Aorta (tissue), 5 donors: ENCODE measurements at places on chromosomes 3 and 15. TPM values are rescaled to one million over a fixed set of nuclear protein-coding genes. Genes with fewer than 3 reads are reported as not detected.

GRCh38 chr3:140160553-140160952, 225.6 kb downstream of the CLSTN2 start:
- no peak overlapping the region for H3K27ac ChIP-seq
- no peak overlapping the region for H3K4me3 ChIP-seq
- H3K27me3 ChIP-seq, result no peaks in the 10 kb centered on the region
- no peak for DNase-seq

PTH1R gene
- 6.6 TPM for total RNA-seq

GRCh38 chr3:15440891-15441290, 13.5 kb downstream of the EAF1 start:
- no peaks in the 10 kb centered on the region for H3K27me3 ChIP-seq
- H3K27ac ChIP-seq, result peak overlapping the region; percentile 72
- H3K4me3 ChIP-seq, result no peak overlapping the region
- no peak for DNase-seq

MYLK gene
- 484 TPM for total RNA-seq

DNA sequence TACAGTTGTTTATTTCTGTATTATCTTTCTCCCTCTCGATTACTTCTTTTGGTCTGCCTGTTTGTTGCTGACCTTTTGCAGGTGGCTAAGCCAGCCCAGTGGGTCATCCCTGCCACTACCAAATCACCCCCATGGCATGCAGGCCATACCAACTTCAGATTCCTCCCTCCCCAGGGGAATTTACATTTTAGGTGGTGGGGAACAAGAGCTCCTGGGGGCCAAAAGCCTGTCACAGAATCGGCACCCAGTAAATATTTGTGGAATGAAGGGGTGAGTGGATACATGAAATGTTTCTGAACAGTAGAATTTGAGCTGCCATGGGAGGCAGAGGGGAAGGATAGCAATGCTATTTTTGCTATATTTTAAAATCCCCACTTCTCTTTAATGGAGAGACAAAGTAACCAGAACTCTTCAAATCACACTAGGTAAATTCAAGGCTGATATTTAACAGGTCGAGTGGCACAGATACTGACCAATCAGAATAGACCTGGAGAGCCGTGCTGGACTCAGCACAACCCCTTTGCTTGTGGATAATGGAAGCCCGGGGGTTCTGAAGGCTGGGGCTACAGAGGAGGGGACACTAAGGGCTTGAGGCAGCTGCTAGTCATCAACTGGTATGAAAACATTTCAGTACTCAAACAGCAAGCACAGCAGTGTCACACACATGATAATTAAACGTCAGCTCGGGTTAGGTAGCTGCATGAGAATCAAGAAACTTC, 54.3 kb upstream of the SMAD3 start:
- H3K4me1 ChIP-seq, result no peaks in the 10 kb centered on the region
- H3K36me3 ChIP-seq, result no peaks in the 10 kb centered on the region
- H3K27ac ChIP-seq, result no peak overlapping the region
- H3K27me3 ChIP-seq, result no peaks in the 10 kb centered on the region
- DNase-seq, result no peak

- no peaks in the 10 kb centered on the region for H3K27me3 ChIP-seq
- no peak for DNase-seq
- no peak overlapping the region for H3K4me3 ChIP-seq
- no peaks in the 10 kb centered on the region for H3K36me3 ChIP-seq
- no peaks in the 10 kb centered on the region for H3K4me1 ChIP-seq
- no peak overlapping the region for H3K27ac ChIP-seq
These were observed 112.2 kb upstream of the FAN1 start for GRCh38 chr15:30791239-30792175.

DNA sequence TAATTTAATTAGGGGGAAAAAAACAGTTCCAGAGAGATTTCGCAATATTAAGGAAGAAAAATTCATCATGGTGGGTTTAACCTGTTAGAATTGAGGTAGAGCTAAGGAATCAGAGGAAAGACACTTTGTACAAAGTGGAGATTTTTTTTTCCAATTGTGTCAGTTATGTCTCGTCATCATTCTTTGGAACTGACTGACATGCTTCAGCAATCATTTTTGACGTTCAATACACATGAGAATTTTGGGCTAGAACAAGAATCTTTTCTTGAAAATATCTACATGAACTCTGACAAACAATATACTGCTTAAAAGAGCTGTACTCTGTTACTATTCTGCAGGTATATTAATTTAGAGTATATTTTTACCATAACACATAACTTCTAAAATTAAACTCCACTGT, 878.6 kb downstream of the CADM2 start:
- H3K4me3 ChIP-seq, result no peak overlapping the region
- no peaks in the 10 kb centered on the region for H3K36me3 ChIP-seq
- H3K4me1 ChIP-seq, result no peaks in the 10 kb centered on the region
- no peak overlapping the region for H3K27ac ChIP-seq

GRCh38 chr3:24156466-24156865, 211.4 kb downstream of the NR1D2 start:
- H3K36me3 ChIP-seq, result no peaks in the 10 kb centered on the region
- H3K4me1 ChIP-seq, result peaks cover 8% of the 10 kb centered on the region

- no peaks in the 10 kb centered on the region for H3K4me1 ChIP-seq
- peak; percentile 73 for DNase-seq
- no peak overlapping the region for H3K27ac ChIP-seq
- H3K27me3 ChIP-seq, result no peaks in the 10 kb centered on the region
- H3K4me3 ChIP-seq, result no peak overlapping the region
- no peaks in the 10 kb centered on the region for H3K36me3 ChIP-seq
These were observed 134.7 kb downstream of the TPRA1 start for GRCh38 chr3:127455541-127456450.

DNA sequence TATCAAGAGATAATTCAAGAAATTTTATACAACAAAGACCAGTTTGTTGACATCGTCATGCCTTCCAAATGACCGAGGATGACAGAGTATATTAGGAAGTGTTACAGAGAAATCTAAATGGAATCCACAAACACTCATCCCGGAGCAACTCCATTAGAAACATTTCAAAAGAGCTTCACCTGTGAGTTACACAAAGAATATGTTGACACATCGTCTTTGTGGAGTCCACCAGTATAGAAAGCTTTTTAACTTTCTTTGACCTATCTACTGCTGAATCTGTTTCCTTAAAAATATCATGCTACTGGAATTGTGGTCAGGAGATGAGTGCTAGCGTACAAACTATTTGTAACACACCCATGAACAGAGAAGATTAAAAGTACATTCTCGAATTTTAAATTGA, 130.4 kb downstream of the SUCLG2 start:
- H3K4me1 ChIP-seq, result peaks cover 2% of the 10 kb centered on the region
- no peak overlapping the region for H3K27ac ChIP-seq
- no peaks in the 10 kb centered on the region for H3K27me3 ChIP-seq
- no peak overlapping the region for H3K4me3 ChIP-seq

PEX5L gene
- total RNA-seq, result 0.24 TPM

DNA sequence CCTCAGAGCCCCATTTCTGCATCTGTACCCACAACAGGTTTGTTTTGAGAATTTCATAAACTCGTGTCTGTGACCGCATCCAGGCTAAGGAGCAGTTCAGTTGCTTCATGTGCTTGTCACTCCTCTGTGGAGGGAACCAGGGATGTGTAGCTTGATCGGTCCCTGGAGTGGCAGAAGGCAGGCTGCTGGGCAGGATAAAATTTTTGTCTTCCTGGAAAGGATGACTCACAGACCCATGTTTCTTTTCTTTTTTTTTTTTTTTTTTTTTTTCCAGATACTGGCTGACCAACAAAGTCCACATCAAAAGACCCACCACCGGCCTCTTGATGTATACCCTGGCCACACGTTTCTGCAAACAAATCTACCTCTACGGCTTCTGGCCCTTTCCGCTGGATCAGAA, 70.1 kb downstream of the ST8SIA2 start:
- no peak overlapping the region for H3K27ac ChIP-seq
- no peaks in the 10 kb centered on the region for H3K27me3 ChIP-seq
- no peak for DNase-seq
- no peaks in the 10 kb centered on the region for H3K4me1 ChIP-seq

CASR gene
- not detected for total RNA-seq

DNA sequence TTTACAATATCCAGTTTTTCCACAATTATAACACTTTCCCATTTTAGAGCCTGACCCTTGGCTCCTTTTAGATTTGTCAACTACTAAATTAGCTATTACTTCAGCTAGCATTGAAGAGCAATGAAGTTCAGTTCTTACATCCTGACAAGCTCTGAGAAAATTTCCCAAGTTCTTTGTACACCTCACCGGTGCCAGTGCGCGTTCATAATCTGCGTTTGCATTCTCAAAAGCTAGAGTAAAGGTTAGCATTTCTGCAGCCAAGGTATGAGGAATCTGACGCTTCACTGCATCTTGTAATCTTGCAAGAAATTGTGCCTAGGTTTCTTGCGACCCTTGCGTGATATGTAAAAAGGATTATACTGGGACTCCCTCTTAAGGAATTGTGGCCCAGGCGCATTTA, 25.2 kb upstream of the XCR1 start:
- H3K27me3 ChIP-seq, result no peaks in the 10 kb centered on the region
- no peak overlapping the region for H3K27ac ChIP-seq
- no peaks in the 10 kb centered on the region for H3K36me3 ChIP-seq
- peaks cover 2% of the 10 kb centered on the region for H3K4me1 ChIP-seq
- no peak overlapping the region for H3K4me3 ChIP-seq

DNA sequence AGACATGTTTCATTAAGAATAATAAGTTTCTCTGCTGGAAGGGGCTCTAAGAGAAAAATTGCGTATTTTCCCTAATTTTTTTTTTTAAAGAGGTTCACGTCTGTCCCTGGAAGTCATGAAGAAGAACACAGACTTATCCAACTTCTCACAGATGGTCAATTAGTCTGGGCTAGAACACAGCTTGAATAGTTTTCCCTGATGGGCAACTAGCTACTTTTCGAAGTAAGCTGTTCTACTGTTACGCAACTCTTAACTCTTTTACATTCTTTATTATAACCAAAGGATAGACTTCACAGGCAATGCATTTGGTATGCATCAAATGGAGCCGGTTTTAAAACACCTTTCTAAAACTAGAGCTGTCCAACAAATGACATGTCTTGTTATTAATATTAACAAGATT, 144.2 kb upstream of the TNIK start:
- no peaks in the 10 kb centered on the region for H3K4me1 ChIP-seq
- no peak for DNase-seq
- H3K27ac ChIP-seq, result no peak overlapping the region
- H3K36me3 ChIP-seq, result peaks cover 3% of the 10 kb centered on the region
- H3K27me3 ChIP-seq, result no peaks in the 10 kb centered on the region
- no peak overlapping the region for H3K4me3 ChIP-seq

GRCh38 chr3:71208211-71209095, 375.1 kb downstream of the FOXP1 start:
- no peak for DNase-seq
- no peak overlapping the region for H3K4me3 ChIP-seq
- H3K4me1 ChIP-seq, result peaks cover 7% of the 10 kb centered on the region
- no peaks in the 10 kb centered on the region for H3K27me3 ChIP-seq

- no peak for DNase-seq
- no peak overlapping the region for H3K4me3 ChIP-seq
- no peaks in the 10 kb centered on the region for H3K27me3 ChIP-seq
- no peaks in the 10 kb centered on the region for H3K36me3 ChIP-seq
- no peaks in the 10 kb centered on the region for H3K4me1 ChIP-seq
- no peak overlapping the region for H3K27ac ChIP-seq
These were observed 6.9 kb downstream of the ADAMTS7 start for GRCh38 chr15:78804391-78804792.

VIPR1 gene
- 3.2 TPM for total RNA-seq

- H3K27me3 ChIP-seq, result peaks cover 2% of the 10 kb centered on the region
- H3K36me3 ChIP-seq, result no peaks in the 10 kb centered on the region
- DNase-seq, result no peak
These were observed 189.5 kb downstream of the SHOX2 start for GRCh38 chr3:157916672-157917071.

DNA sequence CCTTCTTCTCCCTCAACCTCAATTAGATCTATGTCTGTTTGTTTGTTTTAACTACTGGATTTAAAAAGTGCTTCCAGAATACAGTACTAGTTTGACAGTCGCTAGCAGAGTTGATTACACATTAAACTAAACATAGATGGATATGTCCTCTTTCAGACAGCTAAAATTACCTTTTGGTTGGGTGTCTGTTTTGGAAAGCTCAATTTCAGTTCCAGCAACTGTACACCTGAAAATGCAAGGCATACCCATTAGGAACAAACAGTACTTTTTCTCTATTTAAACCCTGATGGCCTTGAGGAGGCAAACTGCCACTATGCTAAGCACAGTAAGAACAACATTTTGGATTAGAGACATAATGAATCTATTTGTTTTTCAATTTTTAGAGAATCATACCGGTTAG, 234.4 kb downstream of the UNC13C start:
- H3K36me3 ChIP-seq, result no peaks in the 10 kb centered on the region
- no peak overlapping the region for H3K4me3 ChIP-seq
- DNase-seq, result no peak

GRCh38 chr3:43580181-43580580, 41.6 kb downstream of the ANO10 start:
- no peak for DNase-seq
- peaks cover 2% of the 10 kb centered on the region for H3K36me3 ChIP-seq

IL12A gene
- total RNA-seq, result not detected

DNA sequence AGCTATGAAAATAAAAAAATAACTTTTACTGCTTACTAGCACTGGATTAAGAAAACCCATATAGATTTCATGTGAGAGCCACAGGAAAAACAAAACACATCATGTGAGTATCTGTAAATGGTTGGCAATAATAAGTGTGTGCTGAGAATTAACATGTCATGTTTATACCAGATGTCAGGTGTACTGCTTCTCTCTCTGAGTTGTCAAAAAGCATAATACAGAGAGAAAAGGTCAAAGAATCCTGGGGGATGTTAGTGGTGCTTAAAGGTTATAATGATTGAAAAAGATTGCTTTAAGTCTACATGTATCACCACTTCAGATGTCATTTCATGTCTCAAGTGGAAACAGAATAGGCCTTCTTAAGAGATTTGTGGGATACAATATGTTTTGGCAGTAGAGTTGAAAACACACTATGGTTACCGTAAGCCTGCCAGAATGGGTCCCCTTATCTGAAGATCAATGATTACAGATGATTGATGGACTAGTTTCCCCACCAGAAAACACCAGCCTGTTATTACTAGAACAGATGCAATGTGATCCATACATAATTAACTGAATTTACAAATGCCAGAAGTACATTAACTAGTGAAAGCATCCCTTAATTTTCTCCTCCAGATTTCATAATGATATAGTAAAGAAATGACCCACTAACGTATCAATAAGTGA, 204.1 kb downstream of the CNTN3 start:
- no peak for DNase-seq
- H3K36me3 ChIP-seq, result no peaks in the 10 kb centered on the region
- no peaks in the 10 kb centered on the region for H3K4me1 ChIP-seq
- no peaks in the 10 kb centered on the region for H3K27me3 ChIP-seq
- H3K4me3 ChIP-seq, result no peak overlapping the region

- no peak overlapping the region for H3K4me3 ChIP-seq
- H3K36me3 ChIP-seq, result no peaks in the 10 kb centered on the region
- H3K27ac ChIP-seq, result peak overlapping the region; percentile 42
These were observed 231.2 kb upstream of the TPRG1 start for GRCh38 chr3:188940573-188940932.

TMEM87A gene
- total RNA-seq, result 58.4 TPM

DNA sequence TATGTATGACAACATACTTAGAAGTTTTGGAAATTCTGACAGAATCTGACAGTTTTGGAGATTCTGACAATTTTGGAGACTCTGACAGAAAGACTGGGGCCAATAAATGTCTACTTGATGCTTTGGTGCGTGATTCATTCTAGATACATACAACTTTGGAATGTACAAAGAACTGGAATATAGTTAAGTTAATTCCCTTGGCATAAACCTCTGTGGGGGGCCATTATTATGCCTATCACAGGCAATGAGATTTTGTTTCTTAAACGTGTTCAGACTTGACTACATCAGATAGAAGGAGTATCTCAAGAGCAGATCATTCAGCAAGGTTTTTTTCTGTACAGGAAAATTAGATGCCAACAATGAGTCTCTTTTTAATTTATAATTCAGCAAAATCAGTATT, 617.6 kb upstream of the ZNF717 start:
- no peaks in the 10 kb centered on the region for H3K4me1 ChIP-seq
- no peaks in the 10 kb centered on the region for H3K36me3 ChIP-seq
- H3K27me3 ChIP-seq, result no peaks in the 10 kb centered on the region
- no peak overlapping the region for H3K4me3 ChIP-seq
- DNase-seq, result no peak

ANKRD34C gene
- 0.30 TPM for total RNA-seq
